ENCODE measurements at places on chromosomes 12 and 14.

DNA sequence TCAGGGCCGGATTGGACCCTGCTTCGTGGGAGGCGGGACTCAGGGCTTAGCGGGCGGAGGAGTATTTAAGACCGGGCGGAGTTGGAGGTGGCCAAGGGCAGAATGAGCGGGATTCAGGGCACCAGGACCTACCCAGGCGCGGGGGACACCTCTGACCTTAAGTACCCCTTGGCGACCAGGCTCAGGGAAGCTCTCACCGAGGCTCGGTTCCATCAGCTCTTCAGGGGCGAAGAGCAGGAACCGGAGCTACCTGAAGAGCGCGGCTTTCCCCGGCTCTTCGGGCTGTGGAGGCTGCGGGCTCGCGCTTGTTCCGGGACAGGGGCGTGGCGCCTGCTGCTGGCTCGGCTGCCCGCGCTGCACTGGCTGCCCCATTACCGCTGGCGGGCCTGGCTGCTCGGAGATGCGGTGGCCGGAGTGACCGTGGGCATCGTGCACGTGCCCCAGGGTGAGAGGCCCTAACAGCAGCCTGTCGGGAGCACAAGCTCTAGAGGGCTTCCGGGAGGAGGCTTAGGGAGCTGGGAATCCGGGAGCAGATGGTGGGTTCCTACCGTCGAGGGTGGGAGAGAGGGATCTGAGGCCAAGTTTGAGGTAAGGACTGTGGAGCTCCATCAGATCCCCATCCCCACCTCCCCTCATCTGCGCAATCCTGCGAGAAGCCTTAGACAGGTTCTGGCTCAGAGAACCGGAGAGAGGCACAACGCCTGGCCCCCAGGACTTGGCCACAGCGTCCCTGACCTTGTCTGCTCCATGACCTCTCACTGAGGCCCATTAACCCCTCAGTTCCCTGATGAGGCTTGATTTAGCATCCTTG lies 8.4 kb downstream of the ARHGEF25 start:
- peak; percentile 42 for DNase-seq

- DNase-seq = peak; percentile 59
Observed at GRCh38 chr12:113232840-113233585, 11.7 kb downstream of the TPCN1 start.

GRCh38 chr12:125185311-125185739 lies 120.1 kb downstream of the AACS start:
- no peak for DNase-seq

- DNase-seq = no peak
Observed at GRCh38 chr14:86423214-86423613, 893.3 kb downstream of the FLRT2 start.
